AG04450 (cell line): ENCODE measurements at places on chromosomes 7 and 10. TPM values are rescaled to one million over a fixed set of nuclear protein-coding genes. Genes with fewer than 3 reads are reported as not detected.

The WBP1L gene
- 27.6 and 28.1 TPM in 2 replicates for polyA plus RNA-seq

The MBL2 gene
- polyA plus RNA-seq, result not detected in 2 replicates

The STOX1 gene
- 0.07 and 0.12 TPM in 2 replicates for polyA plus RNA-seq

The MTG1 gene
- polyA plus RNA-seq, result 36.1 and 40.2 TPM in 2 replicates

The ST8SIA6 gene
- 0.10 TPM in 1 of 2 replicates, not detected in the other for polyA plus RNA-seq

The SSC4D gene
- 0.45 and 0.57 TPM in 2 replicates for polyA plus RNA-seq
